Colonic mucosa (tissue), 4 donors: ENCODE measurements at places on chromosomes 5 and 9. TPM values are rescaled to one million over a fixed set of nuclear protein-coding genes. Genes with fewer than 3 reads are reported as not detected.

The PCDHGA7 gene
- total RNA-seq, result 0.59 TPM

The TMEM38B gene
- total RNA-seq, result 28.5 TPM

GRCh38 chr9:2729003-2729402, 11.7 kb downstream of the KCNV2 start:
- H3K27me3 ChIP-seq, result no peaks in the 10 kb centered on the region
- H3K4me3 ChIP-seq, result no peak overlapping the region
- DNase-seq, result no peak
- no peaks in the 10 kb centered on the region for H3K4me1 ChIP-seq
- no peaks in the 10 kb centered on the region for H3K36me3 ChIP-seq

The INSYN2B gene
- total RNA-seq, result not detected

- H3K4me3 ChIP-seq, result no peak overlapping the region
- no peak overlapping the region for H3K27ac ChIP-seq
- no peaks in the 10 kb centered on the region for H3K27me3 ChIP-seq
- no peaks in the 10 kb centered on the region for H3K36me3 ChIP-seq
- no peaks in the 10 kb centered on the region for H3K4me1 ChIP-seq
Measured at GRCh38 chr9:84780385-84780784, 110.9 kb downstream of the NTRK2 start.

DNA sequence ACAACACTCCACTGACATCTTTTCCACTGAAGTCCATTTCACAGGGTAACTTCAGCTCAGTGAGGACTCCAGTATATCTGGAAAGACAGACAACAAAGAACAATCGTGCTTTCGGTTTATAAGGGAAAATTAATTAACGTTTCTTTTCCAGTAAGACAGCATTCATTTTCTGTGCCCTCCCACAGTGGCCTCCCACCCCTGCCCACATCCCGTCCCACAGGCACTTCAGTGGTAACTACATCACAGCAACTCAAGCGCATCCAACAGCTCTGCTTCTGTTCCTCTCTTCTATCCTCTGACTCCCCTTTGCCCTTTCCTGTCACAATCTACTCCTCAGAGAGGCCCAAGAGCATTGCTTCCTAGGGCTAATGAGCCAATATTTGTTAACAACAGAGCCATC, 40.3 kb downstream of the GLDC start:
- no peaks in the 10 kb centered on the region for H3K4me1 ChIP-seq
- no peak overlapping the region for H3K27ac ChIP-seq
- H3K27me3 ChIP-seq, result no peaks in the 10 kb centered on the region

The GMCL2 gene
- total RNA-seq, result not detected

- no peak overlapping the region for H3K27ac ChIP-seq
- H3K4me3 ChIP-seq, result no peak overlapping the region
- H3K27me3 ChIP-seq, result no peaks in the 10 kb centered on the region
- H3K4me1 ChIP-seq, result no peaks in the 10 kb centered on the region
Measured at GRCh38 chr9:117448066-117448465, 33.2 kb upstream of the ASTN2 start.

DNA sequence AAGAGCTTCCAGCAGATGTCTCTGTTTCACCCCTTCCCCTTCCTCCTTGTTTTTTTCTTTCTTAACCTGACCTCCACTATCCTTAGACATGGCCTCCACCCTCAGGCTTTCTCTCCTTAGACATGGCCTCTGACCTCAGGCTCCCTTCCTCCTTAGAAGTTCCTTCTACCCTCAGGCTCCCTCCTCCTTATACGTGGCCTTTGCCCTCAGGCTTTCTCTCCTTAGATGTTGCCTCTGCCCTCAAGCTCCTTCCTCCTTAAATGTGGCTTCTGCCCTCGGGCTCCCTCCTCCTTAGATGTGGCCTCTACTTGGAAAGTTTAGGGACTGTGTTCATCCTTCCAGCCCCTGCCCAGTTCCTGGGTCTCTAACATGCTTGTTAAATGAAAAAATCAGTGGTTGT, 180.4 kb upstream of the S1PR3 start:
- H3K36me3 ChIP-seq, result no peaks in the 10 kb centered on the region
- H3K4me3 ChIP-seq, result no peak overlapping the region
- no peak overlapping the region for H3K27ac ChIP-seq
- no peak for DNase-seq

GRCh38 chr9:78235256-78235761, 566 bp upstream of the CEP78 start:
- H3K36me3 ChIP-seq, result no peaks in the 10 kb centered on the region
- H3K4me1 ChIP-seq, result no peaks in the 10 kb centered on the region
- DNase-seq, result no peak

DNA sequence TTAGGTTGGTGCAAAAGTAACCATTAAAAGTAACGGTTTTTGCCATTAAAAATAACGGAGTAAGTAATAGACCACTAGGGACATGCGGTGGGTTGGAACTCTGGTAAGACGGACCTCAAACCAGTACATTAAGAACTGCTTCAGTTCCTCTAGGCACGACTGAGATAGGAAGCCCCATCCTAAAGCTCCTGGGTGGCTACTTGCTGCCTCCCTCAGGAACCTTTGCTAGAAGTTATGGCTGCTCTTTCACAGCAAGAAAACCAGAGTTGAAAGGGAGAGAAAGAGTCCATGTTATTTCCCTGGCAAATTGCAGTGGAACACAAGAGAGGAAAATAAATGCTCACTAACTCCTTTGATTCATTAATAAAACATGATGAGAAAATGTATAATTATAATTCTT, 47.6 kb downstream of the MCTP1 start:
- DNase-seq, result no peak
- no peaks in the 10 kb centered on the region for H3K36me3 ChIP-seq
- H3K4me1 ChIP-seq, result no peaks in the 10 kb centered on the region
- H3K4me3 ChIP-seq, result no peak overlapping the region
- no peaks in the 10 kb centered on the region for H3K27me3 ChIP-seq

GRCh38 chr5:176389135-176390123, 878 bp downstream of the HIGD2A start:
- peak overlapping the region; percentile 92 for H3K4me3 ChIP-seq
- H3K4me1 ChIP-seq, result peaks cover 5% of the 10 kb centered on the region
- H3K27ac ChIP-seq, result peak overlapping the region; percentile 91
- H3K36me3 ChIP-seq, result no peaks in the 10 kb centered on the region
- DNase-seq, result no peak
- no peaks in the 10 kb centered on the region for H3K27me3 ChIP-seq

The DBH gene
- total RNA-seq, result not detected

GRCh38 chr5:158611581-158611980, 488.1 kb downstream of the EBF1 start:
- no peak for DNase-seq
- H3K27ac ChIP-seq, result no peak overlapping the region
- H3K36me3 ChIP-seq, result no peaks in the 10 kb centered on the region
- no peak overlapping the region for H3K4me3 ChIP-seq
- no peaks in the 10 kb centered on the region for H3K4me1 ChIP-seq
- H3K27me3 ChIP-seq, result no peaks in the 10 kb centered on the region

DNA sequence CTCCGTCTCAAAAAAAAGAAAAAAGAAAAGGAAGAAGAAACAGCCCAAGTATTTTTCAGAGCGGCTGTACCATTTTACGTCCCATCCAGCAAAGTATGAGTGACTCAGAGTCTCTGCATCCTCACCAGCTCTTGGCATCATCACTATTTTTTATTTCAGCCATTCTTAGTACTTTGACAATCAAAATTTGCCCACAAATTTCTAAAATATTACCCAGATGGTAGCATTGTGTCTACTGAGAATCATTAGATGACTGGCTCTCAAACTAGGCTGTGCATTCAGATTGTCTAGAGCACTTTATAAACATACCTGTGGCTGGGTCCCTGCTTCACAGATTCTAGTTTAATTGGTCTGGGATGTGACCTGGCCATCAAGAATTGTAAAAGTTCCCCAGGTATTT, 21.6 kb upstream of the MELK start:
- no peak for DNase-seq
- H3K27ac ChIP-seq, result no peak overlapping the region
- H3K4me3 ChIP-seq, result no peak overlapping the region
- H3K4me1 ChIP-seq, result no peaks in the 10 kb centered on the region
- no peaks in the 10 kb centered on the region for H3K36me3 ChIP-seq
- no peaks in the 10 kb centered on the region for H3K27me3 ChIP-seq

GRCh38 chr9:113417370-113417769, 6.8 kb downstream of the C9orf43 start:
- H3K4me1 ChIP-seq, result no peaks in the 10 kb centered on the region
- no peak for DNase-seq
- no peak overlapping the region for H3K27ac ChIP-seq
- H3K4me3 ChIP-seq, result no peak overlapping the region
- H3K27me3 ChIP-seq, result no peaks in the 10 kb centered on the region
- H3K36me3 ChIP-seq, result no peaks in the 10 kb centered on the region

DNA sequence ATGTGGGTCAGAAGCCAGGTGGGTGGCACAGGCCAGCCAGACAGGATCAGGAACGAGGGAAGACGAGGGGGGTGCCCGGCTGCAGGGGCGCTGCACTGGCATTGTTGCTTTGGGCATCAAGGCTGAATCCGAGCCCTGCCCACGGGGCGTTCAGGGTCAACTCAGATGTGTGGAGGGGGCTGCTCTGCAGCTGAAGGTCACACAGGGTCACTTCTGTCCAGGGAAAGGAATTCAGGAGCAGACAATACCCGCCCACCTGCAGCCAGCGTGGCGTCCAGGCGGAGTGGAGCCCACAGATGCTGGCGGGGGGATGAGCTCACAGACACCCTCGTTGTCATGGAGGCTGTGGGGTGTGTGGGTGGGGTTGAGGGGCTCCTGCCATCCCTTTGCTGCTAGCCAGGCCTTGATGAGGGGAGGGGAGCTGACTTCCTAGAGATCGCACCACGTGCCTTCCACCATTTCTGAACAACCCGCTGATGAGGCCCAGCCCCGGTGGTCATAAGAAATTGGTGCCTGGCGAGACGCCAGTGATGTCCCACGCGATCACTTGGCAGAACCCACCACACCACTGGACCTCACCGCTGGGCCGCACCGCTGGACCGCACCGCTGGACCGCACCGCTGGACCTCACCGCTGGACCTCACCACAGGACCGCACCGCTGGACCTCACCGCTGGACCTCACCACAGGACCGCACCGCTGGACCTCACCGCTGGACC, 31.2 kb downstream of the MRPL36 start:
- no peak overlapping the region for H3K27ac ChIP-seq
- no peak for DNase-seq
- no peaks in the 10 kb centered on the region for H3K36me3 ChIP-seq
- no peaks in the 10 kb centered on the region for H3K27me3 ChIP-seq
- no peaks in the 10 kb centered on the region for H3K4me1 ChIP-seq
- H3K4me3 ChIP-seq, result no peak overlapping the region

The AQP7 gene
- 12.5 TPM for total RNA-seq

DNA sequence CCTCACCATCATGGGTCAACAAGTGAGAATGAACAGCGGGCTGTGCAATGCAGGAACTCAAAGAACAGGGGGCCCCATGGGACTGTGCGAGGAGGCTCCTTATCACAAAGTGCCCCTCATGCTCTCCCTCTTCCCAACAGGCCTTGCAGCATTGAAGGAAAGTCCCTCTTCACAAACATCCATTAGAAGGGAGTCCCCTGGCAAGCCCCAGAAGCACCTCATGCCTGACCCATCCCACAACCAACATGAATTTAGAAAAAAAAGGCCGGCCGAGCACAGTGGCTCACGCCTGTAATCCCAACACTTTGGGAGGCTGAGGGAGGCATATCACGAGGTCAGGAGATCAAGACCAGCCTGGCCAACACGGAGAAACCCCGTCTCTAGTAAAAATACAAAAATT, 122.6 kb upstream of the FSTL4 start:
- H3K4me1 ChIP-seq, result no peaks in the 10 kb centered on the region
- H3K36me3 ChIP-seq, result no peaks in the 10 kb centered on the region
- no peak for DNase-seq
- no peak overlapping the region for H3K27ac ChIP-seq

DNA sequence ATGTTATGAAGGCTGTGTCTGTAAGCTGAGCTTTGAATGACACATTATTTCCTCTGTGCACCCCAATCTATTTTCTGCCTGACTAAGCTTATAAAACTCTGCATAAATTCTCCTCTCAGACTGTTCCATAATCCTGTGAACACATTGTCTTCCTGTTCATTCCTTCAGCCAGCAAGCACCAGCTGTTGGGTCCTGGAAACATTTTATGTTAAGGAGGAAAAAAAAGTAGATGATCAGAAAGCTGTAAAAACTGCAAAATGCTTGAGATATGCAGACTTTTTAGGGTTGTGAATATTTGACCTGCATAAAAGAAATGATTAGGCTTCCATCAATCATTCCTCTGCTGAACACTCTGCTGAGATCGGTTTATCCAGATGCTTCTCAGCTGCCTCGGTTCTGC, 1246.0 kb upstream of the DMAC1 start:
- no peaks in the 10 kb centered on the region for H3K4me1 ChIP-seq
- H3K27ac ChIP-seq, result no peak overlapping the region
- DNase-seq, result no peak
- H3K4me3 ChIP-seq, result no peak overlapping the region

- peaks cover 5% of the 10 kb centered on the region for H3K4me1 ChIP-seq
- H3K36me3 ChIP-seq, result no peaks in the 10 kb centered on the region
- H3K27ac ChIP-seq, result peak overlapping the region; percentile 52
- no peak for DNase-seq
- no peaks in the 10 kb centered on the region for H3K27me3 ChIP-seq
- H3K4me3 ChIP-seq, result peak overlapping the region; percentile 92
Measured at GRCh38 chr9:85742597-85742936, 813 bp upstream of the AGTPBP1 start.

- H3K4me3 ChIP-seq, result no peak overlapping the region
- no peak for DNase-seq
- peaks cover 70% of the 10 kb centered on the region for H3K27me3 ChIP-seq
Measured at GRCh38 chr9:126631254-126631653, 17.5 kb downstream of the LMX1B start.
